Iris pigment epithelial cell (primary cell): ENCODE measurements at places on chromosomes 12 and 14.

GRCh38 chr14:100032738-100033137, 32.5 kb upstream of the EVL start:
- no peak for DNase-seq

DNA sequence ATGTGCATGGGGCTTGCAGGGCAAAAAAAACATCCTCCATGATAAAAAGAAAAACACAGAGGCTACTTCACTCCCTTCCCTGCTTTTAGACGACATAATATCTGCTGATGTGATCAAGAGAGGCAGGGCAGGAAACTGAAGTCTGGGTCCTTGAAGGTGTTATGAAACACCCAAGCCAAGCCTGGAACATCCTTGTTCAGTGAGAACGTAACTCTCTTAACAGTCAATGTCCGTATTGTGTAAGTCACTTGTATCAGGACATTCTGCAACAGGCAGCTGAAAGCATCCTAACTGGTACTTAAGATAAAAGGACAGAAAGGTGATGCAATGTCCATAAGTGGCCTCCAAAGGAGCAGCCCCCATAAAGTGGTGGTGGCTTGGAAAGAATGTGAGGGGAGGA, 20.0 kb downstream of the KCNK10 start:
- no peak for DNase-seq

GRCh38 chr12:19035536-19035935, 94.0 kb upstream of the PLEKHA5 start:
- DNase-seq: peak; percentile 28

DNA sequence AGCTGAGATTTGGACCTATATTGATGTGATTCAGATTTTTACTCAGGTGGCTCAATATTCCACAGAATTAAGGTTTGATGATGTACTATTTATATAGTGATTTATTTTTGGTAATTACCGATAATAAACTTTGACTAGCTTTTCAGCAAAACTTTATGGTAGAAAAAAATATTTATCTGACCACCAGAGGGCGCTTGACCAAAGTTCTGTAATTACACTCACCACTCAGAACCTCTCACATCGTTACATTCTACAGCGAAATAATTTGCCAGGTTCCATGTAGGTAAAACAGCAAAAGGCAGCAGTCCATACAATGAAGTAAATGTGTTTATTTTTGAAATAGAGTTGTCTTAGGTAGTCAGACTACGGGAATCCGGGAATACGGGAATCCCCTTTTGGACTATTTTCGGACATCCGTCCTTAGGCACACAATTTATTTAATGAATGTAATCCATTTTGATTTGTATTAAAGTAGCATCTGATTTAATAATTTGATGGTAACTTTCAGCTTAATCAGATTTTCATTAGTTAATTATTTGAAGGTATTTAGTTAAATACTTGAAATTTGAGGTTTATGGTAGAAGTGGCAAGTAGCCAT, 143.0 kb upstream of the DDHD1 start:
- DNase-seq: peak; percentile 36

- no peak for DNase-seq
These were observed 330.6 kb upstream of the FBXO33 start for GRCh38 chr14:39762576-39763401.

DNA sequence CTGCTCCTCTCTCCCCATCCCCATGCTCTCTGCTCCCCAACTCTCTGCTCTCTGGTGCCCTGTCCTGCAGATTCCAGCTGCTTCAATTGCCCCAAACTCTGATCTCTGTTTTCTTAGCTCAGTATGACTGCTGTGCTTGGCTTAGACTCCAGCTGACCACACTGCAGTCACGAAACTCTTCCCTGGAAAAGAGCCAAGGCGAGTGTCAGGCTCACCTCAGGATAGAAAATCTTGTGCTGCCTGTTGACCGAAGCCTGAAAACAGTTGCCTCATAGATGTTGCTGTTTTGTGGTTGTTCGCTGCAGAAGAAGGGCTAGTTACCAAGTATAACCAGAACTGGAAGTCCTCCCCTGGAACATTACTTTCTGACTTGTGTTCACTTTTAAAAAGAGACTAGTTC, 6.7 kb upstream of the STON2 start:
- peak; percentile 59 for DNase-seq

DNA sequence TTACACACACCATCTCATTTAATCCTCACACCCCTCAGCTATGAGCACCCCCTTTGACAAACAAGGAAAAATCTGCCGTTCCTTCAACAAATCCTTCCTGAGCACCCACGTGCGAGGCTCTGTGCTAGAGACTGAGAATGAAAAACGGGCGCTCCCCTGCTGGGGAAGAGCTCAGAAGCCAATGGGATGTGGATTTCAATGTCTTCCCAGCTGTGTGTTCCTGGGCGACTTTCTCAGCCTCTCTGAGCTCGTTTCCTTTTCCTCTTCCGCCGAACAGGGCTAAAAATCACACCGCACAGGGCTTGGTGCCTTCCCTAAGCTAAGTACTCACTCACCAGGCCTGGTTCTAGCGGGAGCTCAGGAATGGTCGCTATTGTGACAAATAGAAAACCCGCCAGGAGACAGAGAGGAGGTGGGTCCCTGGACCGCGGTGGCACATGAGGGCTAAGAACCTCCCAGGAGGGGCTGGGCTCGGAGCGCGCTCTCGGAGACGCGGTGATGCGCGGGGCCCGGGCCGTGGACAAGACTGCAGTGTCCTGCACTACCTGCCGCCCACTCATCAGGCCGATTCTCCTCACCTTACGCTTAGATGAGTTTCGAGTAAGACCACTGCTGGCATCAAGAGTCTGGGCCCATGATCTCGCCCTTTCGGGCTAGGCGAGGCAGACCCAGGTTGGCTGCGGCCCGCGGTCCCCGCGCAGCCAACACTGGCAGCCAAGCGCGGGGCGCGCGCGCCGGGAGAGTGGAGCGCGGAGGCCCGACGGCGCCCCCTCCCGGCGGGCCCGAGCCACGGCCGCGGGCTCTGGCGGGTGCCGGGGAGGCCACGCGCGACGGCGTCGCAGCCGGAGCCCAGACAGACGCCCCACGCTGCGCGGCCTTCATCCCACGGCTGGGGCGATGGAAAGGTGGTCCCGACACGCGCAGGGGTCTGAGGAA, 17.0 kb downstream of the ZDHHC22 start:
- DNase-seq: peak; percentile 32

DNA sequence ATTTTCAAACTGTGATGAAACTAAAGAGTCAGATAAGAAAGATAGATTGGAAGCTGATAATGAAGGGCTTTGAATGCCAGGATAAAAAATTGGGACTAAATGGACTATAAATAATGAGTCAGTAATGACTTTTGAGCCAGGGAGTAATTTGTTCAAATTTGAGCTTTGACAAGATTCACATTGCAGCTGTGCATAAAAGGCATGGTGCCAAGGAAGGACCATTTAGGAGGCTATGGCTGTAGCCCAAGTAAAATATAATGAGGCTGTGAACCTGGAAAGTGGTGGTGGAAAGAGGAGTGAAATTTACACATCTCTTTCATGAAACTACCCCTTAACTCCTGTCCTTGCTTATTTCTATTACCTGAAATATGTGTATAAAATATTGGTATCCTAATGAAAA, 218.5 kb downstream of the SLC6A15 start:
- DNase-seq: no peak

DNA sequence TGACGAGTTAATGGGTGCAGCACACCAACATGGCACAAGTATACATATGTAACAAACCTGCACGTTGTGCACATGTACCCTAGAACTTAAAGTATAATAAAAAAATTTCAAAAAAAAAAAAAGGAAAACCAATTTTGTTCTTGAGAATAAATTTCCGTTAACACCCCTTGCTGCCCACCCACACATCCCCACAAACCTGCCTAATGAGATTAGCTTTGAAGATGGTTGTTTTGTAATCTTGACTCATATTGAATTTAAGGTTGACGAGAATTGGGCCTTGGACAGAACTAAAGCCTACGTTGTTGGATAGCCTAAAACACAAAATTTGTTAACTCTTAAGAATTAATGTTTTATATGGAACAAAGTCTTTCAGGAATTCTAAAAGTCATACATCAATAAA, 52.9 kb downstream of the SYT1 start:
- no peak for DNase-seq

GRCh38 chr12:89951050-89951693, 242.5 kb upstream of the ATP2B1 start:
- DNase-seq: peak; percentile 40

GRCh38 chr12:45338272-45338671, 122.4 kb downstream of the ANO6 start:
- DNase-seq: no peak

DNA sequence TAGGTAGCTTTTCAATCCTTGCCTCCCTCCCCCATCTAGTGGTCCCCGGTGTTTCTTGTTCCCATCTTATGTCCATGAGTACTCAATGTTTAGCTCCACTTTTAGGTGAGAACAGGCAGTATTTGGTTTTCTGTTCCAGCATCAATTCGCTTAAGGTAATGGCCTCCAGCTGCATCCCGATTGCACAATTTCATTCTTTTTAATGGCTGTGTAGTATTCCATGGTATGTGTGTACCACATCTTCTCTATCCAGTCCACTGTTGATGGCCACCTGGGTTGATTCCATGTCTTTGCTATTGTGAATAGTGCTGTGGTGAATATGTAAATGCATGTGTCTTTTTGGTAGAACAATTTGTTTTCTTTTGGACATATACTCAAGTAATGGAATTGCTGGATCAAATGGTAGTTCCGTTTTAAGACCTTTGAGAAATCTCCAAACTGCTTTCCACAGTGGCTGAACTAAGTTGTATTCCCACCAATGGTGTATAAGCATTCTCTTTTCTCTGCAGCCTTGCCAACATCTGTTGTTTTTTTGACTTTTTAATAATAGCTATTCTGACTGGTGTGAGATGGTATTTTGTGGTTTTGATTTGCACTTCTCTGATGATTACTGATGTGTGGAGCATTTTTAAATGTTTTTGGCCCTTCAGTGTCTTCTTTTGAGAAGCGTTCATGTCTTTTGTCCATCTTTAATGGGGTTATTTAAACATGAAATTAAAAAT, 34.2 kb upstream of the ASPG start:
- no peak for DNase-seq

GRCh38 chr12:117182866-117183265, 7.4 kb downstream of the FBXO21 start:
- DNase-seq: no peak

DNA sequence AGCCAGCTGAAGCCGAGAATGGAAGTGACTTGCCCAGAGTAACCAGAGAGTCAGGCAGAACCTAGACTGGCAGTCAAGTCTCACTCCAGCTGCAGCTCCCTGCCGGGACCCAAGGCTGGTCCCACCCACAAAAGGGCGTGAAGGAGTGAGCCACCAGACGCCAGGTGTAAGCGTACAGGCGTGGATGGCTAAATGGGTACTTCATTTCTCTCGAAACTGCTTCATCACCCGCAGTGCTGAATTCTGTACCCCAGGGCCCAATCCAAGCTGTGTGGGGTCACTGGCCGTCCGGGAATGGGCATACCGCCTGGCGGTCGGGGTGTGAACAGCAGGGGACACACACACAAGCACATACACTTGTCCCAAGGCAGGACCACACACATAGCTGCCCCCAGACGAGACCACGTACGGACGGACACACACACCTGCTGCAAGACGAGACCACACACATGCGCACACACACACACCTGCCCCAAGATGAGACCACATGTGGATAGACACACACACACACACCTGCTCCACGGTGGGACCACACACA, 34.8 kb downstream of the DEGS2 start:
- no peak for DNase-seq

DNA sequence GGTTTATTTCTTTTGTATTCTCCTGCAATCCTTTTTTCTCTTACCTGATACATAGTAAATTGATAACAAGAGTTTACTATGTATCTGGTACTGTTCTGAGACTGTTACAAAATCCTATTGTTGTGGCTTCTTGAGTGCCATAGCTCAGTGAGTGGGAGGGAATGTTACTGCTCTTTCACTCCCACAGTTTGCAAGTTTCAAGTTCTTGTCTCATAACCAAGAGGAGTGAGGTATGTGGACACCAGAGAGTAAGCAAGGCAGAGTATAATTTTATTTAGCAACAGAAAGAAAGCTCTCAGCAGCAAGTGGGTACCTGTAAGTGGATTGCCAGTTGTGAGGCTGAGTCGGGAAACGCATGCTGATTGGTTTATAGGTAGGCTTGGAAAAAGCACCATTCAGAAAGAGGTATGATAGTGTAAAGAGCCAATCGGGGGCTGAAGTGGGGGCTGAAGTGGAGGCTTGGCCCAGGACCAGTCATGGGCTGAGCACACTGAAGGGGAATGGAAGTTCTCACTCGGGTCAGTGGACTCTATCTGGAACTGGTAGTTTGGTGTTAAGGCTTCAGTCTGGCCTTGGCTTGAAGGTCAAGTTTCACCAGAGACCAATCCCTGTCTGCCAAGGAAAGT, 850.8 kb downstream of the TMTC2 start:
- peak; percentile 1 for DNase-seq
